ENCODE measurements at places on chromosomes 7 and 10.

DNA sequence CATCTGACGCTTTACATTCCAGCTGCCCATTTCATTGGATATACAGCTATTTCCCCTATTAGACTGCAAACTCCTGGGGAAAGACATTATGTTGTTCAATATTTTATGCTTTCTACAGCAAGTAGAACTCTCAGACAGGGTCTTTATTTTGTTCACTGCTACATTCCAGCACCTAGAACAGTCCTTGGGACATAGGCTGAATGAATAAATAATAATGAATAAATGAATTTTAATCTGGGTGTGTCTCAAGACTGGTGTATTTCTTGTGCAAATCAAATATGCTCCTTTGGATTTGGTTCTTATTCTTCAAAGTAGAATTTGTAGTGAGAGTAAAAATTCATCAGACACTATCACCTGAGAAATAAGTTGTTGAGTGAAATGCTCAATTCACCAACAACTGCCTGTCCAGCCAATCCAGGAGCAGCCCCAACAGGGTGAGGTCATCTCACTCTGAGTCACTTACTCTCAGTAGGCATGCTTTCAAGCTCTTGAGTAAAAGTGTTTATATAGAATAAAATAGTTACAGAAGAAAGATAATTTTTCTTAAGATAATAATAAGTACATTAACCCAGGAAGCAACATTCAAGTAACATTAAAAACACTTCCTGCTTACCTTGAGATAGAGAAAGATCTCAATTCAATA is 287.5 kb upstream of the NPVF start:
- DNase-seq = no peak

DNA sequence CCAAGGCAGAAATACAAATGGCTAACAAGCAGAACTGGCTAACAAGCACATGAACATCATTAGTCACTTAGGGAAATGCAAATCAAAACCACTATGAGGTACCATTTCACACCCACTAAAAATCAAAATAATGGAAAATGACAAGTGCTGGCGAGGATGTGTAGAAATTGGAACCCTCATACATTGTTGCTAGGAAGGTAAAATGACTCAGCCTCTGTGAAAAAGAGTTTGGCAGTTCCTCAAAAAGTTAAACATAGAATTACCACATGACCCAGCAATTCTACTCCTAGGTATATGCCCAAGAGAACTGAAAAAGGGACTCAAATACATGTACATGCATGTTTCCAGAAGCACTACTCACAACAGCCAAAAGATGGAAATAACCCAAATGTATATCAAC is 52.8 kb upstream of the ANAPC16 start:
- DNase-seq = no peak

- DNase-seq = no peak
Measured at GRCh38 chr7:80307227-80307856, 172.7 kb downstream of the GNAI1 start.

- DNase-seq = no peak
Measured at GRCh38 chr10:62306663-62307062, 38.0 kb upstream of the RTKN2 start.

DNA sequence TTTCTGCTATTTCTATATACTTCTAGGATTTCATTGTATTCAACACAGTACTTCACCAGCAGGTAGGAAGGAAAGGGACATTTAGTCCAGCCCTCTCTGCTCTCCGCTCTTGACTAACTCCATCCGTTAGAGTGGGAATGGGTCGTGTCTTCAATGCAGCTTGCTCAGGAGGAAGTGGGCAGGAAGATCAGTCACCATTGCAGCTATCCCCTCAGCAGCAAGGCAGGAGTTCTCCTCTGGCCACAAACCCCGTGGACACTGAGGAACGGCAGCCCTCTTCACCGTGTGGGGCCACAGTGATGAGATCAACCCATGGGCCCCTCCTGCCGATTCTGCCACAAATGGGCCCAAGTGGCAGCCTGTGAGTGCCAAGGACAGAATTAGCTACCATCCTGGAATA is 30.2 kb upstream of the IKZF1 start:
- no peak for DNase-seq

- DNase-seq = no peak
Measured at GRCh38 chr10:78672918-78673317, 395.8 kb upstream of the ZMIZ1 start.

DNA sequence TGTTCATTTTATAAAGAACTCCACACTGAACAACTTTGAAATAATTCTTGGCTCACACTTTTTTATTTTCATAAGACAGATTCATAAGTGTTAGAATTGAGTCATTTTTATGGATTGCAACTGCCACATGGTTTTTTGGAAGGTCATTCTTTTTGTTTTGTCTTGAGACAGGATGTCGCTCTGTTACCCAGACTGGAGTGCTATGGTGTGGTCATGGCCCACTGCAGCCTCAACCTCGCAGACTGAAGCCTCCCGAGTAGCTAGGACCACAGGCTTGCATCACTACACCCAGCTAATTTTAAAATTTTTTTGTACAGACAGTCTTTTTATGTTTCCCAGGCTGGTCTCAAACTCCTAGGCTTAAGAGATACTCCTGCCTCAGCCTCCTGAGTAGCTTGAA is 20.3 kb downstream of the BMS1 start:
- no peak for DNase-seq

- DNase-seq = no peak
Measured at GRCh38 chr7:112970771-112971170, 115.9 kb downstream of the GPR85 start.

GRCh38 chr7:65938336-65938895 is 43.6 kb downstream of the GUSB start:
- DNase-seq = no peak

DNA sequence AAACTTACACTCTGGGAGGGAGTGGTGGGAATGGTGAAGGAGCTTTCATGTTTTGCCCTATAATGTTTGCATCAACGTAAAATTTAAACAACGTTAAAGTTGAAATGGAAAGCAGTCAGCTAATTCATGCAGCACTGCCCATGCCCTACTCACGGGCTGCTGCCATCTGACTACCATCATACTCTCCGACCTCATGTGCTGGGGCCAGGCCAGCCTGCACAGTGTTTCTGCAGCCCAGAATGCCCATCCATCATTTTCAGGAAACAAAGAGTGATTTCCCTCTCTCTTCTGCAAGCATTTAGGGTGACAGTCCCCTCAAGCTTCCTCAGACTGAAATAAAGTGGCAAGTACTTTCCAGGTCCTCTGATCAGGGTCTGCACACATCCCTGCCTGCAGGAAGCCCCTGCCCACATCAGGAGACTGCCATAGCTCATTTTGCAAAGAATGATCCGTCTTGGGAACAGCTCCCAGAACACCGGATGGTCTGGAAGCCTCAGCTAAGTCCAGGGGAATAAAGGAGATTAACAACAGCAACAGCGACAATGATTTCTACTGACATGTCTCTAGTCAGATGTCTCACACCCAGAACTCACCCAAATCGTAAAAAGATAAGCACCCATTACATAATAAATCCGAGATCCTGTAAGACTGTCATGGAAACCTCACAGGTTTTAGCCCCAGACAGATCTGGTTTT is 40.3 kb downstream of the ARHGAP22 start:
- DNase-seq = no peak

DNA sequence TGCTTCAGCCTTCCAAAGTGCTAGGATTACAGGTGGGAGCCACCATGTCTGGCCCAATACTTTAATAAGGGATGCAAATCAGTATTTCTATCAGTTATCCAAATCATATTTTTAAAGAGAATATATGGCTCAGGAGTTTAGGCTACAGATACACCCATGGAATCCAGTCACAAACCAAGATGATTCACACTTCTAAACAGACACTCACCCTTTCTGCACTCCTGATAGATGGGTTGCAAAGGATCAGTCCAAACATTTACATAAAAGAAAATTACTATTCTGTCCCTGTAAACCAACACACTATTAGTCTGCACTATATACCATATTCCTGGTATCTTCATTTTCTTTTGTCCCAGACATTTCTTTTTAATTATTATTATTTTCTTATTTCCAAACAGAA is 2.2 kb downstream of the MORN4 start:
- no peak for DNase-seq

- no peak for DNase-seq
Measured at GRCh38 chr10:89053555-89053954, 63.0 kb downstream of the FAS start.

DNA sequence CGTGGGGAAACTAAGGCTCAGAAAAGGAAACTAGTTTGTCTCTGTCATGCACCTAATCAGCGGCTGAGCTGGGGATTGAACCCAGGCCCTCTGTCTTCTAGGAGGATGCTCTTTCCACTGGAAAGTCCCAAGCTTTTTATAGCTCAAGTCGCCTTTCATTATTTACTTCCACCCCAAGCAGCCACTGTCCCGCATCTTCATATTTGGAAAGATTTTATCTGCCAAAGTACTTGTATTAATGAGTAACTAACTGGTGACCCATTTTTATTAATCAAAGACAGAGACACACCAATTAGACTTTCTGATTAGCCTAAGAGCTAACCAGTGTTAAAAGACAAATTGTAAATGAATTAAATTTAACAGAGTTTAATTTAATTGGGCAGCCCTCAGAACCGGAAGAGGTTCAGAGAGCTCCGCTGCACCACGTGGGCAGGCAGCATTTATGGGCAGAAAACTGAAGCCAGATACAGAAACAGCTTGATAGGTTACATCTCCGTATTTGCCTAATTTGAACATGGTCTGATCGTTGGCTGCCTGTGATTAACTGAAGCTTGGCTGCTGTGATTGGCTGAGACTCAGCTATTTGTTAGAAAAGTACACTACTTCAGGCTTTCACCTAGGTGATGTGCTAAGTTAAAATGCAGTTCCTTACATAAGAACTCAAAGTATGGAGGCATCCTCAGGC is 78.5 kb upstream of the PDCD4 start:
- DNase-seq = no peak

- no peak for DNase-seq
Measured at GRCh38 chr10:5592070-5592469, 67.3 kb downstream of the CALML3 start.

- DNase-seq = no peak
Measured at GRCh38 chr7:149495785-149496641, 1.6 kb downstream of the ZNF746 start.

DNA sequence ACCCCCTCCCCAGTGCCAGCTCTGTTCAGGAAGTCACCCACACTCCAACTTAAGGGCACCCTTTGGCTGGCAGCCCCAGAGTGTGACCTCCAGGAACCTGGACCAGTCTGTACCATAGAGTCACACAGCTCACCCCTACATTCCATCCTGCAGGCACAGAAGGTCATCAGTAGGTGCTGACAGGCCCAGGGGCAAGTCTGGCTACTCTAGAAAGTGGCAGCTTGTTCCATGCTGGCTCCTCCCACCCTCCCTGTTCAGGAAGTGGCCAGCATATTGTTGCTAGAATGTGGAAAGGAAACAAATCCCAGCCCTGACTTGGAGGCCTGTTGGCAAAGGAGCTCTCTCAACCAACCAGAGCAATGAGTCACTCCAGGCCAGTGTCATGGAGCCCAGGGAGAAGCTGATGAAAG is 3.2 kb upstream of the NCOA4 start:
- DNase-seq = no peak

DNA sequence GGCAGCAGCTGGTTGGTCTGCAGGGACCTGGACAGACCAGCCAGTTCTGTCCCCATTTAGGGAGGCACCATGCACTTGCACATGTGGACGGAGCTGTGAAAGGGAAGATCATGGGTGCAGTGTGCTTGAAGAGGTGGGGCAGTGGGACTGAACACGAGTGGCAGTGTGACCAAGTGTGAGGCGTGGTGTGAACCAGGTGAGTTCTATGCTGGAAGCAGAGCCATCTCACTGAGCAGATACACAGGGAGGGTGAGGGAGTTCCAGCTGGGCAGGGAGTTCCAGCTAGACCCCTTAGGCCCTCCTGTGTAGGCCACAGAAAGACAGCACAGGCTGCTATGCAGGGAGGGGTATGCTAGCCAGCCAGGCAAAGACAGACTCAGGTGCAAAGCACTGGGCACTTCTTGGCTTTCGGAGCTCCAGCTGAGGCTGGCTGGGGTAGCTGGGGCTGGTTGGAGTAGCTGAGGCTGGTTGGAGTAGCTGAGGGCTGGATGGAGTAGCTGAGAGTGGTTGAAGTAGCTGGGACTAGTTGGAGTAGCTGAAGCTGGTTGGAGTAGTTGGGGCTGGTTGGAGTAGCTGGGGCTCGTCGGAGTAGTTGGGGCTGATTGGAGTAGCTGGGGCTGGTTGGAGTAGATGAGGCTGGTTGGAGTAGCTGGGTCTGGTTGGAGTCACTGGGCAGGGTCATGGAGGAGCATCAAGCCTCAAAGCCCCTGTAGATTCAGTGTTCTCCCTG is 90.9 kb downstream of the HIP1 start:
- DNase-seq = no peak

DNA sequence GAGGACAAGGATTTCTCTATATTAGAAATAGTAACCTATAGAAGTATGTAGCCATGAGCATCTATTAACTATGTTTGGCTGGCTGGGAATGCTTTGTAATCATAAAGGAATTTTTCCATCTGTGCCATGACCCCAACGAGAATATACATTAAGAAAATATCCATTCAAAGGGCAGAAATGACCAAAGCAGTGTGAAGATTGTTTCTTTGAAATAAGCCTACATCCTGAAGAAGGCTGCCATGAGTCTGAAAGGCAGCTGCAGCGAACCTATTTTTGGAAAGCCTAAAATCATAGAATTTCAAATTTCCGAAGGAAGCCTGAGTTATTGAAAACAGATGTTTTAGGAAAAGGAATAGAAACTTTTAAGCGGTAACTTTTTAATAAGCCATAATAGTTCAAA is 244.2 kb upstream of the FOXK1 start:
- no peak for DNase-seq

GRCh38 chr10:101818872-101819633 is 809 bp upstream of the OGA start:
- DNase-seq = no peak

- DNase-seq = no peak
Measured at GRCh38 chr10:71685554-71686232, 33.9 kb downstream of the C10orf105 start.

DNA sequence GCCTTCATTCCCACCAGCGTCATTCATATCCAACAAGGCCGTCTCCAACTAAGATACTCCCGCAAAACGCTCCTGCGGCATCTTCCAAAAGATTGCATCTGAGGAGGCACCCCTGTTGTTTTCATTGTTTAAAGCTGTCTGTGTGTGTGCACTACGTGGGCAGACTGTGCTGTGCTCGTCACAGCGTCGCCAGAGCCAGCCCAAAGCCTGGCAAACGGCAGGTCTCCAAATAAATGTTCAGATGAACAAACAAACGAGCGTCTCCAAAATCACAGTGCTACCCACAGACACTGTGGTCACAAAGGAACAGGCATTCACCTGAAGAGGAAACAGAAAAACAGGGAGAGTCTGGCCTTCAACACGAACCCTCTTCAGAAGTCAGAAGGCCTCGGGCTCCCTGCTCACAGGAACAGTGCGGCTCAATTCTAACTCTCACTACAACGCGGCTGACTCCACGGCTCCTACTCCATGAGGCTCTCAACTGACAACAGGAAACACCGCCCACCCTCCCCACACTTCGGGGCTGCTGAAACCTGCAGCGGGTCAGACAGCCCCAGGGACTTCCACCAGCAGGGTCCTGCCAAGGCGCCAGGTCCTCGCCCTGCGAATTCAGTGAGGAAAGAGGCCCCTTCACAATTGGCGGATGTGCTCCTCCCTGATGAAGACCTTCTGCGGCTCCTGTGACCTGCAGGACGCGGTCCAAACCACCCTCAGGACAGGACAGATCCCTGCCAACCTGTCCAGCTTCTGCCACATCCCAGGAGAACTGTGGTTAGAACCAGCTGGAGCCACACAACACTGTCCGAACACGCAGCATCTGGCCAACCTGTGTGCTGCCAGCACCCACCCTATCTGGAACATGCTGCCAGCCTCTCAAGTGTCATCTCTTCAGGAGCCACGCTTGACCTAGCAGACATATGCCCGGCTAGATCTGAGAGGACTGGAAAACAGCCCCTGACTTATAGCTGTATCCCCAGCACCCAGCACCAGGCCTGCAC is 36.1 kb downstream of the MAD1L1 start:
- DNase-seq = no peak

Data from stimulated activated effector memory CD8-positive, alpha-beta T cell treated with anti-CD3 and anti-CD28 coated beads, Interleukin-12 subunit alpha, Interleukin-12 subunit beta, amount 100 ng/mL, for 72 hours (primary cell).